Cardiac septum (tissue), 1 donor: ENCODE measurements at places on chromosomes 16 and 17. TPM values are rescaled to one million over a fixed set of nuclear protein-coding genes. Genes with fewer than 3 reads are reported as not detected.

Gene KRT32
- 0.27 TPM for total RNA-seq

Gene CBX2
- 3.5 TPM for total RNA-seq

Gene BAIAP3
- total RNA-seq, result 3.8 TPM

Gene KAT2A
- total RNA-seq, result 17.3 TPM

Gene LGALS9B
- total RNA-seq, result not detected

Gene GRN
- total RNA-seq, result 130 TPM

Gene STAT3
- 159 TPM for total RNA-seq

Gene SLC26A11
- total RNA-seq, result 8.3 TPM

Gene FAHD1
- 20.5 TPM for total RNA-seq

Gene PRKCB
- 2.3 TPM for total RNA-seq

Gene DHRS7C
- 0.89 TPM for total RNA-seq

Gene TMEM92
- total RNA-seq, result not detected
